A549 treated with CpdA at 1 μM for 4 hours (cell line): ENCODE measurements at places on chromosomes 2 and 18. TPM values are rescaled to one million over a fixed set of nuclear protein-coding genes. Genes with fewer than 3 reads are reported as not detected.

LRPPRC gene
- 90.0 to 106 TPM (median 103 TPM) in 5 replicates for total RNA-seq

KCNG2 gene
- total RNA-seq, result not detected in 5 replicates

MC5R gene
- not detected in 5 replicates for total RNA-seq

HTR2B gene
- 0.07 to 0.19 TPM (median 0.13 TPM) in 4 of 5 replicates, not detected in the other for total RNA-seq

GPR45 gene
- not detected in 5 replicates for total RNA-seq

UPP2 gene
- not detected in 5 replicates for total RNA-seq

ST6GAL2 gene
- 18.8 to 31.5 TPM (median 19.4 TPM) in 5 replicates for total RNA-seq

KIAA2012 gene
- not detected in 5 replicates for total RNA-seq

PLGLB2 gene
- total RNA-seq, result 0.14 to 0.41 TPM (median 0.29 TPM) in 4 of 5 replicates, not detected in the other

ACOXL gene
- total RNA-seq, result 0.02 TPM in 1 of 5 replicates, not detected in the others

BAZ2B gene
- 7.5 to 17.1 TPM (median 10.7 TPM) in 5 replicates for total RNA-seq

ALPP gene
- 0.23 to 0.37 TPM (median 0.35 TPM) in 5 replicates for total RNA-seq

BBS5 gene
- 5.6 to 6.4 TPM (median 5.8 TPM) in 5 replicates for total RNA-seq

FOXD4L1 gene
- 0.30 to 0.69 TPM (median 0.45 TPM) in 5 replicates for total RNA-seq

SCN9A gene
- total RNA-seq, result 2.8 to 6.1 TPM (median 5.1 TPM) in 5 replicates

EML6 gene
- total RNA-seq, result 1.0 to 2.4 TPM (median 1.2 TPM) in 5 replicates
